Kidney glomerular epithelial cell (primary cell): ENCODE measurements at places on chromosomes 2 and 18.

DNA sequence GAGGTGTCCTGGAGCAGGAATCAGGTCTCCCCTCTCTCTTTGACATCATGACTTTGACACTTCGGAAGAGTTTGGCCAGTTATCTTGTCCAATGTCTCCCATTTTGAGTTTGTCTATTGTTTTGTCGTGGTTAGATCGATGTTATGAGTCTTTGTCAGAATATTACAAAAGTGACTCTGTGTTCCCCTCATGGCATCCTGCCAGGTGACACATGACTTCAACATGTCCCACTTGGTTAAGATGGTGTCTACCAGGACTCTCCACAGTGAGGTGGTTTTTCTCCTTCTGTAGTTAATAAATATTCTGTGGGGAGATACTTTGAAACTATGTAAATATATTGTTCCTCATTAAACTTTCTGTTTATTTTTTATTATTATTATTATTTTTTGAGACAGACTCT, 76.6 kb upstream of the BZW1 start:
- no peak for DNase-seq

DNA sequence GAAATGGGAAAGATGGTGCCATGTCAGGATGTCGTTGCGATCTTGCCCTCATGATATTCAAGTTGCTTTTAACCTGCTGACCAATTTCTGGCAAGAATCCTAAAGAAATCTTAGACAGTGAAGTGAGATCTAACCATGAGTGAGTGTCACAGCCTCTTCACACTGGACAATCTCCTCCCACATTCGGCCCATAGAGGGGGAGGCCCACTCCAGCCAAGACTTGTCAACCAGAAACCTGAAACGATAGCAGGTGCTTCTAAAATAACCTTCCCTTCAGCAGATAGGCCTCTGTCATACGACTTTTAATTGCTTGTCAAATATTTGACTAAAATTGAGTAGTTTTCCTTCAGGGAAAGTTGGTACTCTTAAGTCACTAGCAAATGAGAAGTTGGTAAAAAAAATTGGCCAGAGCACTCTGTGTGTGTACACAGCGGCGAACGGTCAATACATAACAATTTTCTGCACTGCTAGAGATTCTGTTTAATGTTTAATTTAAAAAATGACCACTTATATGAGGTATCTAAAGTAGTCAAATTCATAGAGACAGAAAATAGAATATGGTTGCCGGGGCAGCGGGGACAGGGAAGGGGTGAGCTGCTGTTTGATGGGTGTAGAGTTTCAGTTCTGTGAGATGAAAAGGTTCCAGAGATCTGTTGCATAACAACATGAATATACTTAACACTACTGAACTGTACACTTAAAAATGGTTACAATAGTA, 110.2 kb downstream of the VAPA start:
- no peak for DNase-seq

- no peak for DNase-seq
These were observed 10.0 kb downstream of the RAPGEF4 start for GRCh38 chr2:172745636-172746035.

- DNase-seq: no peak
These were observed 8.6 kb upstream of the KCNE4 start for GRCh38 chr2:223043164-223043941.

GRCh38 chr18:7329016-7329415, 98.1 kb downstream of the LRRC30 start:
- peak; percentile 5 for DNase-seq

DNA sequence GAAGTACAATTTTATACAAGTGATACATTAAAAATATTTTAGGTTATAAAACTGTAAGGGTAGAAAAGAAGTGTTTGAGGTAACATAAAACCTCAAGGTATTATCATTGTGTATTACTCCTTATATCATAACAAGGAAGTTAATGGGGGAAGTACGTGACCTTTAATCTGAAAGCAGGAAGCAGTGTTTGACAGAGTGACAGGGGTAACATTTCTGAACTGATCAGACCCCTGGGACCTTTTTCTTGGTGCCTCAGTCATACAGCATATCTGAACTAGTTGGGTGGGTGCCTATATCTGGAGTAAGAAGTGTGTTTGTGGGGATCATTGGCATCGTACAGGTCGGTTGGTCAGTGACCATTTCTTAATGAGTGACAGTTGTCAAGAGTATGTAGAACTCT, 43.0 kb downstream of the MALT1 start:
- no peak for DNase-seq

- DNase-seq: peak; percentile 91
These were observed 14.7 kb upstream of the ITGB6 start for GRCh38 chr2:160214461-160215445.

DNA sequence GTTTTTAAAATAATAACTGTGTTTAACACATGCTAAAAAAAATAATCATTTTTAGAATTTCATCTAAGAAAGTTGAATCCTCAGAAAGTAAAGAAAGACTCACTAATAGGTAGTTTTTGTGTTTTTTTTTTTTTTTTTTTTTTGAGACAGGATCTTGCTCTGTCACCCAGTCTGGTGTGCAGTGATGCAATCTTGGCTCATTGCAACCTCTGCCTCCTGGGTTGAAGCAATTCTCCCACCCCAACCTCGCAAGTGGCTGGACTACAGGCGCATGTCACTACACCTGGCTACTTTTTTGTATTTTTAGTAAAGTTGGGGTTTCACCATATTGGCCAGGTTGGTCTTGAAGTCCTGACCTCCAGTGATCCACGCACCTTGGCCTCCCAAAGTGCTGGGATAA, 7.1 kb downstream of the CKAP2L start:
- DNase-seq: no peak

GRCh38 chr18:57797209-57797651, 5.9 kb downstream of the ATP8B1 start:
- no peak for DNase-seq

DNA sequence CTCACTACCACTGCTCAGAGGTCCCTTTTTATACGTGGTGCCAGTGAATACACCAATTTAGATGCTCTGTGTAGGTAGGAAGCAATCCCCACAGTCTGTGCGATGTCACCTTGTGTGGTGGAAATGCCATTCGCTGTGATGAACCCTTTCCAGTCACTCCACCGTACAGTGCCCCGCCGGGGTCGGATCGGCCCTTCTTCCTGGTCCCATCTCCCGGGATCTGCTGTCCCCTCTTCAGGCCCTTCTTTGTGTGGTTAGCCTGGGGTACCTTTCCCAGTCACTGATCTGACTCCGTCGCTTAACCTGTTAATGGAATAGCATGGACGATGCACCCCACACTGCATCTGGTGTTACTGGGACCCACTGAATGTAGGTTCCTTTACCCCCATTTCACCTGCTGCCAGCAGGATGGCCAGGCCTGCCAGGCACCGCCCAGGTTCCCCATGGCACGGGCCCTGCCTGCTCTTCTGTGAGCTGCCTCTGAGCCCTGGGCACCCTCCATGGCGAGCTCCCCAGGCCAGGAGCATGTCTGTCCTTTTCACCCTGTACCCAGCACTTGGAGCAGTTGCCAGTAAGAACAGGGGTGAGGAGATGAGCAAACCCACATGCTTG, 18.0 kb downstream of the TWIST2 start:
- DNase-seq: no peak

- no peak for DNase-seq
These were observed 105.3 kb downstream of the HDAC4 start for GRCh38 chr2:239295377-239296019.

GRCh38 chr18:12686100-12686499, 16.4 kb downstream of the CEP76 start:
- peak; percentile 8 for DNase-seq

- no peak for DNase-seq
These were observed 63.0 kb upstream of the TWIST2 start for GRCh38 chr2:238784671-238785527.

DNA sequence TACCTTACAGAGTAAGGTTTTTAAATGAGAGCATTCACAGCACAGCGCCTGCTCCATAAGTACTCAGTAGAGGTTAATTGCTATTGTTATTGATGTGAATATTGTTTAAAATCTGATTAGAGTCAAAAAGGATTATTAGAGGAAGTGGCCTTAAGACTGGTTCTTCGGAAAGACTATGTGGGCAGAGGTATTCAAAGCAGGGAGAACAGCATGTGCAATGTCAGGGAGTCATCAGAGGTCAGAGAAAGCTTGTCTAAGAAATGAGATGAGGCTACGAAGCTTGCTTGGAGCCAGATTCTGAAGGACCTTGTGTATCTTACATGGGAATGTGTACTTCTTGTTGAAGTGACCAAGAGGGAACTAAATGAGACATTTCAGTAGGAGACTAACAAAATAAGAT, 49.8 kb downstream of the PMS1 start:
- DNase-seq: no peak

DNA sequence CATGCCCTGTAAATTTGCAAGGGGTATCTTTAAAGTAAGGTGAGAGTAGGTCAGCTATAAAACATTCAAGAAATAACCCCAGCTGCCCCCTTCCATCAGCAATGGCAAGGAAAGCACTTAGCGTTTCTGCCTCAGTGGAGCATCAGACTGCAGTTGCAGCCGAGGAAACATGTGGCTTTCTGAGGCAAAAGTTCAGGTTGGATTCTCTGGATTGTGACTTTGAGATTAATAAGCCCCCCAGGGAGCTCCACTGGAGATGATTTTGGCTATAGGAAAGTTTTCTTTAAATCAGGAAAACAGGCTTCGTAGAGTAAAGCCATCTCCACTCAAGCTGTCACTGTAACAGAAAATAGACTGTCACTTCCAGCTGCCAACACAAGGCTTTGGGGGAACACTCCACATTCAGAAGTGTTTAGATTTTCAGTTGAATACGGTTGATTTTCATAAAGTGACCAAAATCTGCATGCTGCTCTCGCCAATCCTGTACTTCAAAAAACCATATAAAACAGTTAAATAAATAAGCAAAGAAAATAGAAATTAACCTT, 15.3 kb upstream of the RIT2 start:
- DNase-seq: no peak

DNA sequence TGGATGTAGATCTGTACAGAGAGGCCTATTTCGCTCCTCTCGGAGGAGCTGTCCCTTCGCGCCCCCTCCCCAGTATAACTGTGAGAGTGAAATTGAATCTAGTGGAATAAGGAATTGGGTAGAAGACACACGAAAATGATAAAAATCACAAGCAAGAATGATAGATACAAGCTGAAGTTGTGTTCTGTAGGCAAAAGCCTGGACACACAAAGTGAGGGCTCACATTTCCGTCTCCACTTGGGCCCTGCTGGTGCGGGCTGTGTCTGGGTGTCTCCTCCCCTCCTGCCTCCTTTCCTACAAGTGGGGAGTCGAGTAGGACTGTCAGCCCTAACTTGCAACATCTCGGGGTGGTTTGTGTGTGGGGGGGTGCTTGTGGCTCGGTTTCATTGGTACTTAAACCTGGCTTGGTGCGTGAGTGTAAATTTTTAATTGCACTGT, 457 bp upstream of the SP9 start:
- no peak for DNase-seq

GRCh38 chr2:238693337-238694093, 154.4 kb upstream of the TWIST2 start:
- no peak for DNase-seq

DNA sequence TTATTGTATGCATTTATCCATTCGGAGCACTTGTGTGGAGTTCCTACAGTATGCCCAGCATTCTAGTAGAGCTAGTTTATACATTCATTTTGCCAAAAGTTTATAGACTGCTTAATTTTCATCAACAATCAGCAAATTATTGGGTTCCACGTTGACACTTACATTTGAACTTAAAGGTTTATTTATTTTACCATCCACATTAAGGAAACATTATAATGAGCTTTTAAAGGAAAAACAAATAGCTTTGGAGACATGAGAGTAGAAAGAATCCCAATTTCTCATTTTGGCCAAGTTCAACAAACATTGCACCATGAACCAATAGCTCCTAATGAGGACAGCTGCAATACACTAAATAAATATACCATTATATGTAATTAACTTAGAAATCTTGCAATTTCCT, 501.2 kb upstream of the SMIM21 start:
- no peak for DNase-seq

DNA sequence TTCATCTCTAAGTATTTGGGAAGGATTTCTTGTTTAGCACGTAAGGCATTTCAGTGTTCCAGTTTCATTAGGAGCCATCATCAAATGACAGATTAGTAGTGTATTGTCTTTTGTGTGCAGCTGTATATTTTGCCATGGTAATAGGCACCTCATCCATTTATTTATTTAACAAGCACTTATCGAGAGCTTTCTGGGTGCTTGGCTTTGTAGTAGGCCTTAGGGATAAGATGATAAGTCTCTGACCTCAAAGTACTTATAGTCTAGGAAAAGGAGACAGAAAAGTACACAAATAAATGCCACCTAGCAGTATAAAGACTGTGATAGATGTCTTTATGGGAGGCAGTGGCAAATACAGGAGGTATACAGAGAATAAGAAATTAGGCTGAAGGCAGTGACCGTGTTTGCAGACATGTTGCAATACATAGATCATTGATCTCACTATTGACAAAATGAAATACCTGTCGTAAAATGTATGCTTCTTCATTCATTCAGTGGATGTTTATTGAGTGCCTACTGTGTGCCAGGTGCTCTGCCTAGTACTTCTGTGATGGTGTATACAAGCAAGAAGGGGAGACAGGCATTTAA, 265.9 kb downstream of the SETBP1 start:
- DNase-seq: no peak

GRCh38 chr2:202090530-202090929, 17.5 kb downstream of the KIAA2012 start:
- DNase-seq: no peak

- peak; percentile 82 for DNase-seq
These were observed 121.8 kb downstream of the MAIP1 start for GRCh38 chr2:200077210-200077650.

DNA sequence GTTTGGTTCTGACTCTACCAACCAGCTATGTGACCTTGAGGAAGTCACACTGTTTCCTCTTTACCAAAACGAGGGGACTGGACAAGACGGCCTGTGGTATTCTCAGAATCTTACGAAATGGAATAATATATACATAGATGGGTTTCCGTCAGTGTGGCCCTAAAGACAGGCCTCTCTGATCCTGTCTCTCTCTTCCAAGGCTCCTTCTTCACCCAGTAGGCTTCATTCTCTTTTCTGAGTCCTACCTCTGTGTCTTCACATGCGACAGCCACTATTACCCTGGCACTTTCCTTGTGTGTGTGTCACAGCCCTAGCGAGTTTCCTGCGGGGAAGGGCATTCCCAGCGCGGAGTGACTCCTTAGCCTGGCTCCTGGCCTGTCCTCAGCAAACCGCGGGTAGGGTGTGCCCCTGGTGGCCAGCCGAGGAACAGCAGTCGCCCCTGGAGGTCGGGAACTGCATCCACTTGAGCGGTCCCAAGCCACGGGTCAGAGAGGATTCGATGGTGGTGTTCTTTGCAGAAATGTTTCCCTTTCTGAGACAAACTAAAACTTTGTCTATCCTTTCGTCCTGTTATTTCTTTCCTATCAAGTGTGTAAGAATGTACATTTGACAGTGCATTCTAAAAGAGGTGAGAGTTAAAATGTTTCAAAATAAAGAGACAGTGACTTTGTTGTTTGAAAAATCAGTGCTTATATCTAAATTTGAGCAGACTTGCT, 63.3 kb downstream of the RAB31 start:
- peak; percentile 60 for DNase-seq

GRCh38 chr18:11383381-11383780, 226.0 kb upstream of the SLC35G4 start:
- DNase-seq: no peak

- DNase-seq: no peak
These were observed 12.1 kb upstream of the CYBRD1 start for GRCh38 chr2:171509945-171510731.
